GM23248 (cell line): ENCODE measurements at places on chromosomes 12 and 14. TPM values are rescaled to one million over a fixed set of nuclear protein-coding genes. Genes with fewer than 3 reads are reported as not detected.

DNA sequence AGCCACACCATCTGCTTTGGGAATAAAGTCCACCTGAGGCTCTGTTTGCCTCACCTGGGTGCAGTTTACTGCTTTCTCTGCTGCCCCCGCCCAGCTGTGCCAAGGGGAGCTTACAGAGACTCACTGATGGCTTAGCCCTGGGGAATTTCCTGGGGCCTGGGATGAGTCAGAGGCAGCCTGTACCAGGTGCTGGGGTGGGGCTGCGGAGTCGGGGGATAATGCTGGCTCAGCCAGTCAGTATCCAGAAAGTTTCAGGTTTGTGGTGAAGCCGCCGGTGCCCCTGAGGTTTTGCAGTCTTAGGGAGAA, 22.3 kb downstream of the PLEKHG3 start:
- peaks cover 9% of the 10 kb centered on the region for H3K4me1 ChIP-seq
- no peak overlapping the region for H3K27ac ChIP-seq
- no peaks in the 10 kb centered on the region for H3K36me3 ChIP-seq
- no peak overlapping the region for H3K4me3 ChIP-seq
- H3K27me3 ChIP-seq = no peaks in the 10 kb centered on the region

DNA sequence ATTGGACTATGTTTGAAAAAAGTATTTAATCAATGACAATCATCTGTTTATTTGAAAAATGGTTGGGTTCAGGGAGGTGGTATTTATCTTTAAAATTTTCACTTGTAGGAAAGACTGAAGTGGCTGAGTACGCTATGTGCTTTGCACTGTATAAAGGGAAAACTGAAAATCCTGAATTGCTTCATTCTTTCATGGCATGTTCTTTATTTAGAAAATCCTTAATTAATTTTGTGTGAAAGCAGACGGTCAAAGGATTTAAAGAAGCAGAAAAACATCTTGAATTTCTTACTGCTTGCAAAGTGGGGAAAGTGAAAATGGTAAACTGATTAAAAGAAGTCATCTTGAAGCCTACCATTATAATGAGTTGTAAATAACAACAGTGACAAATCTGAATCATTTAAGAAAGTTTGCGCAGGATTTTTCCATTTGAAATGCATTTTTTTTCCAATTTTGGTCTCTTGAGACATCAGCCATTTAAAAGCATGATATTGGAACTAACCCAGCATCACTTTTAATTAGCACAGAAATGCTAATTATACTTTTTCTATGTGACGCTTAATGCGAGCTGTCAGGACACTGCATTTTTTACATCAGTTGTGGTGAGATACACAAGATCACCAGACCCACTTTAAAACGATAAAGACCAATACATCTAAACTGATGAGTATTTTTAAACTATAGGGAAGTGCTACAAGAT, 169.0 kb downstream of the NEDD1 start:
- H3K4me3 ChIP-seq = no peak overlapping the region
- no peaks in the 10 kb centered on the region for H3K27me3 ChIP-seq
- H3K4me1 ChIP-seq = no peaks in the 10 kb centered on the region
- no peak for DNase-seq
- no peak overlapping the region for H3K27ac ChIP-seq
- H3K36me3 ChIP-seq = no peaks in the 10 kb centered on the region

GRCh38 chr12:38124247-38125012, 192.1 kb upstream of the ALG10B start:
- no peaks in the 10 kb centered on the region for H3K27me3 ChIP-seq
- no peak for DNase-seq
- H3K27ac ChIP-seq = no peak overlapping the region

FOXG1 gene
- total RNA-seq = not detected in 2 replicates

GRCh38 chr12:102326982-102327381, 129.3 kb upstream of the PMCH start:
- no peaks in the 10 kb centered on the region for H3K36me3 ChIP-seq
- H3K4me3 ChIP-seq = no peak overlapping the region
- H3K27ac ChIP-seq = no peak overlapping the region
- no peak for DNase-seq
- no peaks in the 10 kb centered on the region for H3K4me1 ChIP-seq
- H3K27me3 ChIP-seq = no peaks in the 10 kb centered on the region

DNA sequence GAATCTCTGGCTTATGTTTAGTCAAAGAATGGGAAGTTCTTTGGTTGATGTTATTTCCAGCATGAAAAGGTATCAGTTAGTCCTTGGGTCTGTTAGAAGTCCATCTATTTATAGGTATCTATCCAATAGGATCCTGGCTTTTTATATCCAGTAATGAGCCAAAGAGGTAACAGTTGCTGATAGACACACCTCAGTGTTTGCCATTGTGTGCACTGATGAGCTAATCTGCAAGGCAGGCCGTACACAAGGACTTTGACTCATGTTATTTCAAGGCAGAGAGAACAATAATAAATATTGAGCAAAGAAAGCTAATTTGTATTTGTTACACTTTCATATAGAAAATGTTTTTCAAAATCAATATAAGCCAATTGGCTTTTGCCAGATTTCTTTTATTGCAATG, 56.4 kb downstream of the GLT1D1 start:
- H3K27me3 ChIP-seq = no peaks in the 10 kb centered on the region
- no peak overlapping the region for H3K27ac ChIP-seq
- H3K36me3 ChIP-seq = no peaks in the 10 kb centered on the region
- DNase-seq = no peak
- no peak overlapping the region for H3K4me3 ChIP-seq
- H3K4me1 ChIP-seq = no peaks in the 10 kb centered on the region

DNA sequence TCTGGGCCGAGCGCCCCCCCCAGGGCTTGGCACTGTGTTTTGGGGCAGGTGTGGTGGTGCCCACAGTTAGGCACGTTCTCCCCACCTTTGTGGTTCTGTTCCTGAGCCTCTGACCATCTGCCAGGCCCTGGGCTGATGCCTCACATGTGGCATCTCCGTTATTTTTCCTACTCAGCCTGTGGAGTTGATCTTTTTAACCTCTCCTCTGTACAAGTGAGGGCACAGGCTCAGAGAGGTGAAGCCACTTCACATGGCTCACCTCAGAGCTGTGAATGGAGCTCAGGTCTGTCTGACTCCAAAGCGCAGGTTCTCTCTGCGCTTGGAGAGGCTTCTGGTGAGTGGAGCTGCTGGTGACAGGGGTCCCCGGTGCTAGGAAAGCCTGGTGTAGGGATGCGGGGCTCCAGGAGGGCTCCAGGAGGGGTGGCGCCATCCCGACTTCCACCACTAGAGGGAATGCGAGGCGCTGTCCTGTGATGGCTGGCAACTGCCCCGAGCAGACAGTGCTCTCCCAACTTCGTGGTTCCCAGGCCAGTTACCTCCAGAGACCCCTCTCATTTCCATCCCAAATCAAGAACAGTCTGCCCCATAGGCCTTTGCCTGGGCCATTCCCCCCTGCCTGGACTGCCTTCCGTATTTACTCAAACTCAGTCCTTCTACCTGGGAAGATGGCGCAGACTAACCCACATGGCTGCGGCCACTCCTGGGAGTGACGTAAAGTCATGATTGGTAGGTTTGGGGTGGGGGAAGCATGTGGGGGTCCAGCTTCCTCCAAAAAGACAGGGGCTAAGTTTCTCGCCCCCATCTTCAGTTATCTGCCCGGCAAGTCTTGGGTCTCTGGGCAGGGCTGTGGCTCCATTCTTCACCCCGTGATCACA, 9.9 kb downstream of the BCL7A start:
- DNase-seq = peak; percentile 58
- H3K27ac ChIP-seq = no peak overlapping the region
- H3K36me3 ChIP-seq = no peaks in the 10 kb centered on the region
- H3K4me1 ChIP-seq = no peaks in the 10 kb centered on the region
- no peaks in the 10 kb centered on the region for H3K27me3 ChIP-seq

MIP gene
- not detected in 2 replicates for total RNA-seq

MED13L gene
- 88.7 and 187 TPM in 2 replicates for total RNA-seq

DIO2 gene
- total RNA-seq = 31.5 and 45.4 TPM in 2 replicates

GRCh38 chr12:28086521-28087155, 103.6 kb upstream of the CCDC91 start:
- H3K36me3 ChIP-seq = no peaks in the 10 kb centered on the region
- no peak for DNase-seq
- no peak overlapping the region for H3K27ac ChIP-seq
- no peaks in the 10 kb centered on the region for H3K27me3 ChIP-seq
- H3K4me1 ChIP-seq = peaks cover 38% of the 10 kb centered on the region

GRCh38 chr14:20846560-20846959, 43.9 kb upstream of the RNASE1 start:
- no peaks in the 10 kb centered on the region for H3K27me3 ChIP-seq
- no peak overlapping the region for H3K4me3 ChIP-seq
- H3K4me1 ChIP-seq = peaks cover 10% of the 10 kb centered on the region; the same call in 1 of the 2 replicates

PCED1B gene
- total RNA-seq = 2.9 and 3.5 TPM in 2 replicates

- H3K27ac ChIP-seq = no peak overlapping the region
- H3K36me3 ChIP-seq = no peaks in the 10 kb centered on the region
- peak; percentile 39 for DNase-seq
- 0 out of 2 replicates have a peak, but pooled peaks cover 4% of the 10 kb centered on the region for H3K4me1 ChIP-seq
These were observed 12.3 kb upstream of the DLK1 start for GRCh38 chr14:100714258-100714892.

PRKAG1 gene
- 86.1 and 91.3 TPM in 2 replicates for total RNA-seq

KCNH3 gene
- not detected in 2 replicates for total RNA-seq

NPFF gene
- not detected in 2 replicates for total RNA-seq

KRT71 gene
- total RNA-seq = not detected in 2 replicates

DNA sequence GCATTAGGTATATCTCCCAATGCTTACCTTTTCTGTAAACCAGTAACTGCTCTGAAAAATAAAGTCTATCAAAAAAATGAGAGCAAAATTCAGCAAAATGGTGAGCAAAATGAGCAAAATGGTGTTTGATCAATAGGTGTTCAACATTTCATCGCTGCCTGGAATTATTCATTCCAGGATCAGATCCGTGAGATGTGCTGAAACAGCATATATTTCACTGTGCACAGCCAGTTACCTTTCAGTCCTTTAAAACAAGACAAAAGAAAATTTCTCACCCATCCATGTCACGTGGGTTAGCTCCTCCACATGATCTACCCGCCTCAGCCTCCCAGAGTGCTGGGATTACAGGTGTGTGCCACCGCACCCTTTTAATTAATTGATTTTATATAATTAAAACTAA, 8.1 kb upstream of the FGF23 start:
- DNase-seq = no peak
- H3K36me3 ChIP-seq = no peaks in the 10 kb centered on the region
- H3K27ac ChIP-seq = no peak overlapping the region
- no peaks in the 10 kb centered on the region for H3K4me1 ChIP-seq
- no peak overlapping the region for H3K4me3 ChIP-seq

DNA sequence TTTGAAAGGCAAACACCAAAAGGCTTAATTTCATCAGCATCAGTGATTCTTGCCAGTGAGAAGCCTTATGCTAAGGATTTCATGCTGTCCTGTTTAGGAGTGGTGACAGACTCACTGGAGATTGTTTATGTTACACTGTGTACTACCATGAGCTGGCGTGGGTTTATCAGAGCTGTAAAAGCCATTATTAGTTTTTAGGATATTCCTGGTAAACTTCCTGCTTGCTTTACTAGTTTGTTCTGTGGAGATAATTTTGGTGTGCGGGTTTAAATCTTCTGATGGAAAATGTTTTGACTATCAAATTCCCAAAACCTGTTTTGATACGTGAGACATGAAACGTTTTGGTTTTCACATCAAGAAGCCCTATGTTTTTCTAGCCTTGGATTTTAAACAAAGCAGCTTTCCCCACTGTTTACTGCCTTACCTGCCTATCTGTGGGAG, 15.2 kb downstream of the PPFIBP1 start:
- H3K36me3 ChIP-seq = peaks cover 11% of the 10 kb centered on the region; the same call in 1 of the 2 replicates
- H3K27ac ChIP-seq = peak overlapping the region; percentile 55
- H3K4me3 ChIP-seq = no peak overlapping the region
- DNase-seq = peak; percentile 67

DNA sequence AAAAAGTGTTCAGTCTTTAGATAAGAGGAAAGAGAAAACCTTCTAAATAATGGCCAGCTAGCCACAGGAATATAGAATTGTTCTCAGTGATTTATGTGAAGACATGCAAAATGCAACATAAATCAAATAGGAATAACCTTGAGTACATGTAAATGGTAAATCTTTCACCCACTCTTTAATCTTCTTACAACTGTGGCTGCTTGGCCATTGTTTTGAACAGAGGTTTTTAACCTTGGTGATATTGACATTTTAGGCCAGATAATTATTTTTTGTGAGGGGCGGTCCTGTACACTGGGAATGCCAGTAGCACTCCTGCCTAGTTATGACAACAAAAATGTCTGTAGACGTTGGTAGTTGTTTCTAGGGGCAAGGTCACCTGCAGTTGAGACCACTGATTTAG, 479.9 kb upstream of the NOVA1 start:
- H3K27ac ChIP-seq = no peak overlapping the region
- H3K4me3 ChIP-seq = no peak overlapping the region
- H3K36me3 ChIP-seq = no peaks in the 10 kb centered on the region
- no peak for DNase-seq
- H3K4me1 ChIP-seq = no peaks in the 10 kb centered on the region

GRCh38 chr12:53738406-53739213, 11.4 kb upstream of the CALCOCO1 start:
- peaks cover 43% of the 10 kb centered on the region for H3K27me3 ChIP-seq
- peaks cover 4% of the 10 kb centered on the region; the same call in 1 of the 2 replicates for H3K4me1 ChIP-seq
- H3K4me3 ChIP-seq = no peak overlapping the region
- no peak overlapping the region for H3K27ac ChIP-seq

PAH gene
- not detected in 2 replicates for total RNA-seq

EFS gene
- total RNA-seq = 8.6 and 17.3 TPM in 2 replicates

DNA sequence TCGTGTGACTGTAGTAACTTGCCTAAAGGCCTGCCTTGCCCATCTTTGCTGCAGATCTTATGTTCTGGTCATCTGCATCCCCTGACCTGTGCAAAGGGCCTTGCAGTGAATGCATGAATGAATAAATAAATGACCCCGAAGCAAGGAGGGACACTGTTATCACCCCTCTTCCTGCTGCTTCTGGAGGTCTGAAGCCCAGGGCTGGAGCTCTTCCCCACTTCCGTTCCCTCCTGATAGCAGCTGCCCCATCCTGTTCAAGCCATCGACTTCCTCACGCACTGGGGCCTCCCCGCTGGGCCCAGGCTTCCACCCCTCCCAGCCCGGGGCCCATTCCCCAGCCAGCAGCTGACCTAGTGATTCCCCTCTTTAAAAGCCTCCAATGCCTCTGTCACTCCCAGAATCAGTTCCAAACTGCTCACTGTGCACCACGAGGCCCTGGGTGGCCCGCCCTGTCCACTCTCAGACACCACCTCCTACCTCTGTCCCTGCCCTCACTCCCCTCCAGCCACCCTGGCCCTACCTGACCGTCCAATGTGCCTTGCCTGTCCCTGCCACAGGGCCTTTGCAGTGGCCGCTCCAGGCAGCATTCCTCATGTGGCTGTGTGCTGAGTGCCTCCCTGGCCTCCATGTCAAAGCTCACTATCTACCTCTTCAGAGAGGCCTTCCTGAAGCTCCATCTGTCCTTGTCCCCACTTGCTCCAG, 78.6 kb downstream of the SCARB1 start:
- H3K27me3 ChIP-seq = no peaks in the 10 kb centered on the region
- no peak overlapping the region for H3K4me3 ChIP-seq
- DNase-seq = no peak
- H3K27ac ChIP-seq = no peak overlapping the region
- no peaks in the 10 kb centered on the region for H3K4me1 ChIP-seq

GRCh38 chr14:89640141-89640540, 223.1 kb upstream of the FOXN3 start:
- H3K27ac ChIP-seq = no peak overlapping the region
- no peaks in the 10 kb centered on the region for H3K27me3 ChIP-seq
- H3K36me3 ChIP-seq = no peaks in the 10 kb centered on the region
- H3K4me3 ChIP-seq = no peak overlapping the region
- DNase-seq = no peak
- H3K4me1 ChIP-seq = peaks cover 8% of the 10 kb centered on the region; the same call in 1 of the 2 replicates

TAS2R46 gene
- total RNA-seq = not detected in 2 replicates
